Transverse colon (tissue), 4 donors: ENCODE measurements at places on chromosomes 11 and 22. TPM values are rescaled to one million over a fixed set of nuclear protein-coding genes. Genes with fewer than 3 reads are reported as not detected.

- DNase-seq = no peak
Observed at GRCh38 chr11:44788536-44789261, 61.9 kb downstream of the TSPAN18 start.

DNA sequence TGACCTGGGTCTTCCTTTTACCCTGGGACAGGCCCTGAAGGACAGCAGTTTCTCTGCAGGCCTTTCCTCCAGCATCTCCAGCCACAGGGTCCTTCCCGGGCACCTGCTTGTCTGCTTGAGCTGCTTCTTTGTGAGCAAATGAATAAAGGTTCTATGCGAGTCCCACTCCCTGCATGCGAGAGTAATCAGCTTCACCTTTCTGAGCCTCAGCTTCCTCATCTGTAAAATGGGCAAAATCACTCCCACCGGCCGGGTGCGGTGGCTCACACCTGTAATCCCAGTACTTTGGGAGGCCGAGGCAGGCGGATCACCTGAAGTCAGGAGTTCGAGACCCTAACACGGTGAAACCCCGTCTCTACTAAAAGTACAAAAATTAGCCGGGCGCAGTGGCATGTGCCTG lies 31.1 kb downstream of the IFT27 start:
- DNase-seq = no peak

DNA sequence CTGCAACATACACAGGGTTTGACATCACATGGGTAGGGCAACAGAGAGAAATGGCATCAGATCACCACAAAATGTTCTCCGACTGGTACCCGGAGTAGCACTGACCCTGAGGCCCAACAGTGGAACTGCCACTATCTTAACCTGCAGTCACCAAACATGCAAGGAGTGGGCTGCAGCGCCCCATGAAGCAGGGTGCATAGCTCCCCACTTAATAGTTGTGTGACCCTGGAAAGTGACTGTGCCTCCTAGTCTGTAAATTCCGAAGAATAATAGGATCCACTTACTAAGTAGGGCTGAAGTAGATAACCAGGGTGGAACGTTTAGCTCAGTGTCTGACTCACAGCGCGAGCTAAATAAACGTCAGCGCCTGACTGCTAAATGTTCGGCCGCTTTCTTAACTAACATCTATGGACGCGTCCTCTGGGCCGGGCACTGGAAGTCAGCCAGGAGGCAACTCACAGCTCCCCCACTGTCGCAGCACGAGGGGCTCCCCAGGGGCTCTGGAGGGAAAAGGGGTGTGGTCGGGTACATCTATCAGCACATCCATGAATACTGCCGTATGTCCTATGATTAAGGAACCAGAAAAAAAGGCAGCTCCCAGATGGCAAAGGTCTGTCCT lies 777 bp downstream of the LTO1 start:
- no peak for DNase-seq

DNA sequence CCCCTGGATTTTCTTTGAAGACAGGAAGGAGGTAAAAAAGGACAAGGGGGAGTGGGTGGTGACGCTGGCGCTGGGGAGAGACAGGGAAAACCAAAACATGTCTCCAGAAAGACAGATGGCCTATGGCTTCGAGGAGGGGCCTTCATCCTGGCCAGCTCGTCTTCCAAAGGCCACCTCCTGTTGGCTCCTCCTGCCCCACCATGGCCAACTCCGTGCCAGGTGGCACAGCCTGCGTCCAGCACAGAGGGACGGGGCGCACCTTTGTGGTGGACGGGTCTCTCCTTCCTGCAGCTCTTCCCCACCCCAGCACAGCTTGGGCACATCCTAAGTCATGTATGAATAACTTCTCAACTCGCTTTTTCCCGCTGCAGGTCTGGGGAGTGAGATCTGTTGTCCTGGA lies 22.7 kb downstream of the IGSF9B start:
- DNase-seq = no peak

DNA sequence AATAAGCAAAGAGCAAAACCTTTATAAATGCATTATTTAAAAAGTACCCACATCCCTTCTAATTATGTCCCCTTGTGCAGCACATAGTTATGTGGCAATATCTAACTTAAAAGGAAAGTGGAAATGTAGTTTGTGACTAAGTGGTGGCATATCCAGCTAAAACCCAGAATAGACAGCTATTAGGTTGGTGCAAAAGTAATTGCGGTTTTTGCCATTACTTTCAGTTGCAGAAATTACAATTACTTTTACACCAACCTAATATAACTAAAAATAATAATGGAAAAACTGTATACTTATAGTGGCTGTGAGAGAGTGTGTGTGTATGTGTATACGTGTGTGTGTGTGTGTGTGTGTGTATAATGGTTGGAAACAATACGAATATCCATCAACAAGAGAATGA lies 1108.1 kb upstream of the CNTN5 start:
- no peak for DNase-seq

GRCh38 chr11:33801821-33802193 lies 27.5 kb upstream of the FBXO3 start:
- DNase-seq = no peak

GRCh38 chr11:99277281-99277680 lies 256.5 kb downstream of the CNTN5 start:
- no peak for DNase-seq

GRCh38 chr11:29320196-29320595 lies 696.6 kb downstream of the KCNA4 start:
- no peak for DNase-seq

DNA sequence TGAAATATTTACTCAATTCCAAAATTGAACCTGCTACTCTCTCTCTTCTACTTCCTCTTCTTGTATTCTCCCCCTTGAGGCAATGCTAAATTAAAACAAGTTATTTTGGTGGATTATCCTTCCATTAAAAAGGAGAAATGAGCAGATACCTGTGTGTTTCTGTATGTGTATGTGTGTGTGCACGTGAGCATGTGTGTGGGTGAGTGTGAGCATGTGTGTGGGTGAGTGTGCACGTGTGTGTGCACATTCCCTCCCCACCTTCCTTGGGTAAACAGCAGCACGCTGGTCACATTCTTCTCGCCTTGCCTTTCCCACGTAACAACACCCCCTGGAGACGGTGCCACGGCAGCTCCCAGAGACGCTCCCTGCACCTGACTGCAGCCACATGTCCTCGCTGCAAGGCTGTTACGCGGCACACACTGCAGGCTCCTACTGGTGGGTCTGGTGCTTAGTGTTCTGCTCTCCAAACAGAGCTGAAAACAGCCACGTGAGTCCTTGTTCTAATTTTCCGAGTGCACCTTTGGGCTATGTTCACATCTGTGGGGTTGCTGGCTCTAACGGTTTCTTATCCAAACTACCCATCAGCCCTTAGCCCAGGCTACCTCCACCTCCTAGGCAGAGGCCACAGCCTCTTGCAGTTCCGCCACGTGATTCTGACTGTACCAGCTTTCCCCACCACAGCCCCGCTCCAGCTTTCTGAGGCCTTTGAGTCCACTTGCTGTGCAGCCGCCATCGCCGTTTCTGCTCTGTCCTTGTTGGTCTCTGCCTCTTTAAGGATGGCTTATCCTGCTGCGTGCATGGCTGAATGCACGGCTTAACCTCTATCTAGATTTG lies 123.4 kb downstream of the CTTN start:
- DNase-seq = no peak

DNA sequence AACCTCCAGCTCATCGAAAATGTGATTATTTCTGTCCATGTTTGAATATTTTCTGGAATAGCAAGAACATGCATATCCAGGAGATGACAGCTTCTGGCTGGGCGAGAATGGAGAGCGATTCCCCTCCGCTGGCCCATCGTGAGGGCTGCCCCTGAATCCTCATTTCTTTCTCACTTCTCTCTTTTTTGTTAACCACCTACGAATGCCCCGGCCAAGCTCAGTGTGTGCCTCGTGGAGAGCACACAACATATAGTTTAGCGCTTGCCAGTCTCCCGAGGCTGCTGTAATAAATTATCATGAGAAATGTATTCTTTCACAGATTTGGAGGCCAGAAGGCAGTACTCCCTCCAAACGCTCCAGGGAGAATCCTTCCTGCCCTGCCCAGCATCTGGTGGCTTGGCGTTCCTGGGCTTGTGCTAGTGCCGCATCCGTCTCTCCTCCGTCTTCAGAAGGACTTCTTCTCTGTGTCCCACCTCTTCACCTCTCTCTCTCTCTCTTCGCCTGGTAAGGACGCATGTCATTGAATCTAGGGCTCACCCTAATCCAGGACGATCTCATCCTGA lies 1306.0 kb downstream of the TBC1D22A start:
- no peak for DNase-seq

GRCh38 chr11:76140912-76141574 lies 65.3 kb downstream of the WNT11 start:
- DNase-seq = no peak

GRCh38 chr11:34146866-34147265 lies 41.4 kb downstream of the NAT10 start:
- no peak for DNase-seq

- DNase-seq = no peak
Observed at GRCh38 chr11:67633758-67634365, 4.1 kb upstream of the NUDT8 start.

DNA sequence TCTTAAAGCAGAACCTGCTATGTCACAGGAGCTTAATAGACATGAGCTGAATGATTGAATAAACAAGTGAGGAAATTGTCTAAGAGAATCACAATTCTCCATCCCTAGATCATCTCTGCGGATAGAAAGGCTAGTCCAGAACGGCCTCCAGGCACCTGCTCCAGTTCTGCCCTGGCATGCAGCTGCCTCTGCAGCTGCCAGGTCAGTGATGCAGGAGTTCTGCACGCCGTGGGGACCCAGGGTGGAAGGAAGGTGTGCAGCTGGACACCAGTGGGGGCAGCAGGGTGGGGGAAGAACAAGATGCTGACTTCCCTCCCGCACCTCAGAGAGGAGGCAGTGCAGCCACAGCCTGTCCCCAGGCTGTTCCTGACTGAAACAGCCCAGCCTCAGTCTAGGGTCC lies 192.1 kb upstream of the NCAM1 start:
- DNase-seq = no peak

- peak; percentile 71 for DNase-seq
Observed at GRCh38 chr22:46564084-46564714, 26.8 kb upstream of the CELSR1 start.

GRCh38 chr11:3215346-3216026 lies 3.1 kb downstream of the MRGPRG start:
- DNase-seq = peak; percentile 8

DNA sequence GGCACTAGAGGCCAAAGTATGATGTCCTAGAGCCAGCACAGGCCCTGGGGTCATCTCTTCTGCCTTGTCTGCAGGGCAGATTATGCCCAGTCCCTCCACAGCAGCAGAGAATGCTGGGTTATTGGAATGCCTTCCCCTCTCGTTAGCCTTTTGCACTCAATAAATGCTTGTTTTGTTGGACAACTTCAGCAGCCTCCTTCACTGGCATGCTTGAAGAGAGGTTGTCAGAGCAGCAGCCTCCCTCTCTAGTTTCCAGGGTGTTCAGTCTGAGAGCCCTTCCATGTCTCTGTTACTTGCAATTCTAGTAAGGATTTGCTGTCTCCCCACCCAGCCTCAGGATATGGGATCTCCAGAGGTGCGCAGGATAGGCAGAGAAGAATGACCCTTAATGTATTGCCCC lies 82.9 kb downstream of the PKNOX2 start:
- DNase-seq = no peak

DNA sequence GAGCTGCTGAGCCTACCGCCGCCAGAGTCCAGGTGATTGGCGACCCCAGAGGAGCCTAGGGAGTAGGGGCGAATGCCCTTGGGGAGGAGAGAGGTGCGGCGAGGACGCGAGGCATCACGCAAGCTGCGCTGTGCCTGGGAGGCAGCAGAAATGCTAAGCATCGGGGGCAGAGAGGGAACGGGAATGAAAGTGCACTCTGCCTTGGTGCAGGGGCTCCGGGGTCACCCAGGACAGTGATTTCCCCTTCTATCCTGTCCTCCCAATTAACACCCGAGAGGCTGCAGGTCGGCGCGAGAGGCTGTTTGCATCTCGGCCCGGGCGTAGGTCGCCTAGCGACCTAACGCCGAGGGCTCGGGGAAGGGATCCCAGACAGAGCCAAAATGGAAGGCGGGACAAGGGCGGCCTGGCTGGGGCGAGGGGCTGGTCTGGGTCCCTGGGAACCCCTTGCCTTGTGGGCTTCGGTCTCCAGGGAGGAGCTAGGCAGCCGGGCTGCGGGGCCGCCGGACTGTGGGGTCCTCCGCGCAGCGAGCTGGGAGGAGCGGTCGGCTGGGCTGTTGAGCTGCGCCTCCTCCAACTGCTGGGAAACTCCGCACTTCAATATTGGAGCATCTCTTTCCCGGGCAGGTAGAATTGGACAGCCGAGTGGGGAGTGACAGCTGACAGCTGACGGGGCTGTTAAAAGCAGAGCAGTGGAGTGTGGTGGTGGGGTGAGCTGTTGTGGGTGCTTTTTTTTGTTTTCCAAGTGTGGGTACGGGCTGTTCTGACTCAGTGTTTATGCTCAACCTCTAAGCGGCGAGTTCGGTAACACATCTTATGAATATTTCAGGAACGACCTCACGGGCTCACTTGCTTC lies 657 bp downstream of the ELMOD1 start:
- no peak for DNase-seq

DNA sequence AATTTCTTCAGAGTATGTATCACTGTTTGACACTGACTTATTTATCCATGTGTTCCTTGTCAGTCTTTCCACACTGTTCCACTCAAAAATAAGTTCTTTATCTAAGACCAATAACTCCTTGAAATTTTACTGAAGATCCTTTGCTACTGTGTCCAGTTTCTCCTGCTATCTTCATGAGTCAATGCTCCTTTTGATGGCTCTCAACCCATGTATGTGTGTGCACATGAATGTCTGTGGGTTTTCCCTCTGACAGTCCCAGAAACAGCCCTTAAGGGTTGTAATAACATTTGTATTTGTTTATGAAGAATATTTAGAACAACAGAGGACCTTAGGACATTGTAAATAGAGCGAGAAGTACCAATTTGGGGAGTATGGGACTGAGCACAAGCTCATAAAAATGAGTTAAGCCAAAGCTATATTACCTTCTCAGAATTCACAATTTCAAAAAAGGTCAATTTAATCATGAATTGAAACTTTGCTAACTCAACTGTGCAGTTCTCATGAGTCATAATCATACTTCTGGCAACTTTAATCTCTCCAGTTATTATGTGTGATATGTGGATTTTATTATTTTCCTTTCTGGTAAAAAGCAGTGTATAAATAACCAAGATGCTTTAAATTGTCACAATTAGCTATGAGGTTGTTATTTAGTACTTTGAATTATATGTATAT lies 533.6 kb downstream of the CNTN5 start:
- no peak for DNase-seq

DNA sequence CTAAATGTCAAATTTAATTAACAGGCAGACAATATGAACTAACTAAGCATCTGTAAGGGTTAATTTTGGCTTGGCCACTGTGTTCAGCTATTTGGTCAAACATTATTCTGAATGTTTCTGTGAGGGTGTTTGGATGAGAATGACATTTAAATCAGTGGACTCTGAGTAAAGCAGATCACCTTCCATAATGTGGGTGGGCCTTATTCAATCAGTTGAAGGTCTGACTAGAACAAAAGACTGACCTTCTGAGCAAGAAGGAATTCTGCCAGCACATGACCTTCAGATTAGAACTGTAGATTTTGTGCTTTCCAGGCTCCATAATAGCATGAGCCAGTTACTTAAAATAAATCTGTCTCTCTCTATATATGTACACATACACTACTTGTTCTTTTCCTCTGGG lies 12.0 kb upstream of the EED start:
- DNase-seq = no peak

NDUFC2 gene
- total RNA-seq = 34.6 TPM

MUC6 gene
- total RNA-seq = not detected

FANCF gene
- total RNA-seq = 10.9 TPM
